ENCODE measurements at places on chromosomes 6 and 20. TPM values are rescaled to one million over a fixed set of nuclear protein-coding genes. Genes with fewer than 3 reads are reported as not detected.

GRCh38 chr6:34490390-34491090 lies 24.7 kb downstream of the PACSIN1 start:
- no peaks in the 10 kb centered on the region for H3K27me3 ChIP-seq
- no peak for DNase-seq
- no peak overlapping the region for H3K4me3 ChIP-seq
- no peaks in the 10 kb centered on the region for H3K4me1 ChIP-seq
- H3K27ac ChIP-seq, result no peak overlapping the region
- no peaks in the 10 kb centered on the region for H3K36me3 ChIP-seq

Gene MARCKS
- total RNA-seq, result 242 TPM

Gene SLC25A27
- total RNA-seq, result 7.6 TPM

Gene NCOA6
- 40.2 TPM for total RNA-seq

Gene KCNQ5
- total RNA-seq, result 0.22 TPM

All from colonic mucosa (tissue), 4 donors.